ENCODE measurements at places on chromosomes 13 and 19. TPM values are rescaled to one million over a fixed set of nuclear protein-coding genes. Genes with fewer than 3 reads are reported as not detected.

DNA sequence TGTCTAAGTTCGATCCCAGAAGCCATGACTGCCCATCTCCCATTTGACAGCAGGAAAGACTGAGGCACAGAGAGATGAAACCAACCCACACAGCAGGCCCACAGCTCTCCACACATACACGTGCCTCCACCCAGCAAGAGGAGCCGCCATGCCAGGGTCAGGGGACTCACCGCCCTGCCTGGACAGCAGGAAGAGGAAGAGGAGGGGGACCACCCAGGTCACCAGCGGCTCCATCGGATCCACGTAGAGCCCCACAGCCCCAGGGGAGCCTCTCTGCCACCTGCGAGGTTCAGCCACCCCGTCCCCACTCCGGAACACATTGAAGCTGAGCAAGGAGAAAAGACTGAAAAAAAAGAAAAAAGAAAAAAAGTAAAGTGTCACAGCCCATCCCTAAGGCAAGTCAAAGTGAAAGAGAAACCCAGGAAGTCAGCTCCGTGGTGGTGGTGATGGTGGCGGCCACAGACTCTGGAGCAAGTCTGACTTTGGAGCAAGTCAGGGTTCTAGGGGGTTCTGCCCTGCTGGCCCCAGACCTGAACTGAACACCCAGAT lies at the start of gene IL12RB1:
TSS of gene IL12RB1 (minus strand) at position 345 of the 549 bp plus-strand sequence. CDS start at position 234, 111 bp downstream.
- H3K27me3 ChIP-seq, result no peaks in the 10 kb centered on the region
- no peak for DNase-seq
- H3K4me1 ChIP-seq, result no peaks in the 10 kb centered on the region
- no peak within 1 kb of the TSS for H3K4me3 ChIP-seq
- no peak within 1 kb of the TSS for H3K27ac ChIP-seq

- no peak overlapping the region for H3K27ac ChIP-seq
- H3K27me3 ChIP-seq, result no peaks in the 10 kb centered on the region
- no peak for DNase-seq
- H3K4me1 ChIP-seq, result no peaks in the 10 kb centered on the region
- no peak overlapping the region for H3K4me3 ChIP-seq
Observed at GRCh38 chr19:30696514-30696913, 324.3 kb downstream of the ZNF536 start.

DNA sequence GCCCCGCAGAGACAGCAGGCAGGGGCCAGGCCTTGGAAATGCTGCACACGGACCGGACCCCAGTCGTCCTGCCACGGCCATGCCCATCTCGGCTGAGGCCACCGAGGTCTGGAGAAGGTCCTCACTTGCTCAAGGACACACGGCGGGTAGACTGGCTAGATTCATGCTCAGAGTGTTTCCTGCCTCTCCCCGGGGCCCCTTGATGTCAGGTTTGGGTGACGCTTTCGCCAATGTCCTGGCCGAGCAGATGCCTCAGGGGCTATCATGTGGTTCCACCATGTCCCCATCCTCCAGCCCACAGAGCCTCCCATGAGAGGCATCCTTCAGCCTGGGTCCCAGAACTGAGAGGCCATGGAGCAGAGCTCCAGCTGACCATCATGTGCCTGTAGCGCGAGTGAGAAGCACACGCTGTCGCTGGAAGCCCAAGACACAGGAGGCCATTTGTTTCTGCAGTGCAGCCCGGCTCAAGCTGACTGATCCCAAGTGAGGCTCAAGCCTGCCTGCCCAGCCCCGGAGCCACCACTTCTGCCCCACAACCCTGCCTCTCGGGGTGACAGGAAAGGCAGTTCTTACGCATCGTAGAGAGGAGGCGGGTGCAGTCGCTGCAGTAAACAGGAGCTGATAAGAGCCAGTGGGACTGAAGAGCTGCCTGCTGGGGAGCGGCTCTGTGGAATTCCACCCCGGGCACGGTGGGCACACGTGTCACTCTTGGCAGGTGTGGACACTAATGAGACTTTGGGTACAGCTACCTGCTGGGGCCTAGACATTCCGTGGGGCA lies 53.9 kb upstream of the GAS6 start:
- H3K4me3 ChIP-seq, result no peak overlapping the region
- DNase-seq, result no peak
- H3K4me1 ChIP-seq, result no peaks in the 10 kb centered on the region

DNA sequence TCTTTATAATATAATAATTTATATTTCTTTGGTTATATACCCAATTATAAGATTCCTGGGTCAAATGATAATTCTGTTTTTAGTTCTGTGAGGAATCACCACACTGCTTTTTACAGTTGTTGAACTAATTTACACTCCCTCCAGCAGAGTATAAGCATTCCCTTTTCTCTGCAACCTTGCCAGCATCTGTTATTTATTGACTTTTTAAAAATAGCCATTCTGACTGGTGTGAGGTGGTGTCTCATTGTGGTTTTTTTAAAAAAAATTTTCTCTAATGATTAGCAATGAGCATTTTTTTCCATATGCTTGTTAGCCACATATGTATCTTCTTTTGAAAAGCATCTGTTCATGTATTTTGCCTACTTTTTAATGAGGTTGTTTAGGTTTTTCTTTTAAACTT lies 122.2 kb downstream of the ZNF486 start:
- no peak overlapping the region for H3K27ac ChIP-seq
- H3K4me3 ChIP-seq, result no peak overlapping the region
- no peak for DNase-seq
- H3K27me3 ChIP-seq, result no peaks in the 10 kb centered on the region
- no peaks in the 10 kb centered on the region for H3K4me1 ChIP-seq

DNA sequence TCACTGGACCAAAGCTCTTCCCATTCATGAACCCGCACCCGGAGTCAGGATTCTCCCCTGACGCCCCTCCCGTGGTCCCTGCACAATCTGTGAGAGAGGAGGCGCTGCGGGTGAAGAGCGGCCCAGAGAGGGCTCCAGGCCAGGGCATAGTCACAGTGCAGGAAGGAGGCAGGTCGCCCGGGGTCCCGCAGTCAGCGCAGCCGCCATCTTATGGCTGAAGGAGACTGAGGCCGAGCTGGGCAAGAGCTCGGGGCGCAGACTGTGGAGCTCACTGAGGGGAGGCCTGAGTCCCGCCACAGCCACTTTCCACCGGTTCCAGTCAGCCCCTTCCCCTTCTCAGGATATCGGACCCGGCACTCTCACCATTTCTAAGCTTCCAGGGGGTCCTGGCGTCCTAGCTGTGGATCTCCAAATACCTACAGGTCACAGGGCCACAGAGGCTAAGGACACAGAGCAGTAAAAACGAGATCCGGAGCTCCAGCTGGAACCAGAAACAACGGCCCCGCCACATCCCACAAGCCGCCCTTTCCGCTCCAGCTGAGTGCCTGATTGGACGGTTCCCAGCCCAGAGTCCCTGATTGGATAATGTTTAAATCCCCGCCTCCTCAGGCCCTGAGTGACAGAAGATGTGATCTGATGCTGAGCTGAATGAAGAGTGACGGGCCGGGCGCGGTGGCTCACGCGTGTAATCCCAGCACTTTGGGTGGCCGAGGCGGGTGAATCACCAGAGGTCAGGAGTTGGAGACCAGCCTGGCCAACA lies at the start of gene ZNF99:
TSS of gene ZNF99 (minus strand) at position 501 of the 760 bp plus-strand sequence. CDS start at position 366, 135 bp downstream.
- no peaks in the 10 kb centered on the region for H3K4me1 ChIP-seq
- DNase-seq, result peak; percentile 50
- H3K27ac ChIP-seq, result no peak within 1 kb of the TSS

DNA sequence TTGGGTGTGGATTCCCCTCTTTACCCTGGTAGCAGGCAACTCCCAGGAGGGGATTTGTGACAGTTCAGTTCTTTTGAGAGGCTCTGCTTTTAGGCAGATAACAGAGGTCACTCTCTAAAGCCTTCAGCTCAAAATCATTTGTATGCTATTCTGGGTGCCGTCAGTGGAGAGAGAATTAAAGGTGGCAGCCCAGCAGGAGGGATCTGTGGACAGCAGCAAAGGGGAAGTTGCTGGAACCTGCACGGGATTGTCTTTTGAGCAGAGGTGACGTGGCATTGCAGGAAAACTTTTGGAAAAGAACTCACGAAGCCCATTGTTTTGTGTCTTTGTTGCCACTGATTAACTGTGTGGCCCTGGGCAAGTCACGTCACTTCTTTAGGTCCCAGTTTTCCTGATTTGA lies 62.4 kb upstream of the C1QTNF9 start:
- H3K4me3 ChIP-seq, result no peak overlapping the region
- no peaks in the 10 kb centered on the region for H3K27me3 ChIP-seq
- no peaks in the 10 kb centered on the region for H3K36me3 ChIP-seq
- no peak overlapping the region for H3K27ac ChIP-seq
- DNase-seq, result no peak
- no peaks in the 10 kb centered on the region for H3K4me1 ChIP-seq

- H3K27me3 ChIP-seq, result no peaks in the 10 kb centered on the region
- no peaks in the 10 kb centered on the region for H3K36me3 ChIP-seq
- H3K4me1 ChIP-seq, result no peaks in the 10 kb centered on the region
- no peak overlapping the region for H3K4me3 ChIP-seq
- H3K27ac ChIP-seq, result no peak overlapping the region
Observed at GRCh38 chr13:22082030-22082429, 411.2 kb downstream of the FGF9 start.

DNA sequence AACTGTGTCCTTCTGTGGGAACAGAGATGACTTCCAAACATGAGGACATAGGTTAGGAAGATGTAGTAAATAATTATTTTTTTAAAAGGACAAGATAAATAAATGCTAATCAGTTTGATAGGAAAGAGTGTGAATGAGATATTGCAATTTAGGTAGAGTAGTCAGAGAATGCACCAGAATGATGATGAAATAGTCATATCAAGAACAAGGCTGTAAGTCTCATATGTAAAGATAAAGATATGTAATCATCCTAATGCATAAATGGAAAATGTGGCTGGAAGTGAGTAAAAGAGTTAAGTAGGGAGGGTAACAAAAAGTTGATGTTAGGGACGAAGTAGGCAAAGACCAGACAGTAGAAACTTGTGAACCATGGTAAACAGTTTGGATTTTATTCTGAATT lies 1041.7 kb upstream of the MIR17HG start:
- no peak overlapping the region for H3K27ac ChIP-seq
- no peaks in the 10 kb centered on the region for H3K27me3 ChIP-seq
- DNase-seq, result no peak
- no peak overlapping the region for H3K4me3 ChIP-seq
- H3K4me1 ChIP-seq, result no peaks in the 10 kb centered on the region

- DNase-seq, result no peak
- H3K27ac ChIP-seq, result no peak overlapping the region
- H3K36me3 ChIP-seq, result no peaks in the 10 kb centered on the region
- H3K27me3 ChIP-seq, result no peaks in the 10 kb centered on the region
- no peak overlapping the region for H3K4me3 ChIP-seq
- H3K4me1 ChIP-seq, result no peaks in the 10 kb centered on the region
Observed at GRCh38 chr13:20109037-20109436, 51.8 kb downstream of the GJA3 start.

Gene KL
- 6.9 TPM for total RNA-seq

Gene KASH5
- total RNA-seq, result 0.55 TPM

Gene AP2A1
- total RNA-seq, result 114 TPM

GRCh38 chr19:2288338-2288817 lies 6.4 kb upstream of the PEAK3 start:
- no peaks in the 10 kb centered on the region for H3K36me3 ChIP-seq
- no peak overlapping the region for H3K4me3 ChIP-seq
- H3K4me1 ChIP-seq, result peaks cover 14% of the 10 kb centered on the region
- no peak for DNase-seq
- H3K27ac ChIP-seq, result no peak overlapping the region

DNA sequence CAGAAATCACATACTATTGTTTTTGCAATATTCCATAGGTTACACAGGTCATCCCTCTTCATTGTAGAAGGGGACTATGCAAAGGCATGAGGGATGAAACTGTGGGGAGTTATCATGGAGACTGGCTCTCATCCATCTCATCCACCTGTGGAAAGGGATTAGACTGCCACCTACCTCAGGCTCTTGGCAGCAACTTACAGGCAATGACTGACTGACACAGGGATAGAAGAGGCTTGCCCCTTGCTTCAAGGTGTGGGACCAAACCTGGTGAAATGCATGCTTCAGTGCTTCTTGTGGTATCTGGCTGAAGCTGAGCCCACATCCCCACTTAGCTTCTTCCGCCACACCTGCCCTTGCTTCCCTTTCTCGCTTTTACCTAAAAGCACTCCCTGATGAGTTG lies 341.3 kb downstream of the GPC5 start:
- H3K36me3 ChIP-seq, result no peaks in the 10 kb centered on the region
- H3K4me1 ChIP-seq, result no peaks in the 10 kb centered on the region
- DNase-seq, result no peak
- no peak overlapping the region for H3K27ac ChIP-seq
- no peak overlapping the region for H3K4me3 ChIP-seq

DNA sequence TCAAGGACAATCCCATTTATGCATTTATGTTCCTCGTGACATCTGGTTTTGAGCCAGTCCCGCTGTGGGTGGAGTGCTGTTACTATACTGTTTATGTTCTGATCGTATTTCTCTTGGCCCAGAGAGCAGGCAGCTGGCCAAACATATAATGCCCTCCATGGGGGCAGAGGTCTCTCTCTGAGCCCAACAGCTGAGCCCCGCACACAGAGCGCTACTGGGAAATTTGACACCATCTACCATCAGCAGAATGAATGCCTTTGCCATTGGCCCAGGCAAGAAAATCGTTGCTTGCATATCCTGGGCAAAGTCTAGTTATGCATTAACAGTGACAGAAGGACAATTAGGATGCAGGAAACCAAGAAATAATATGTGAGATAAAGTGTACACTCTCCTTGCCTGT lies 126.8 kb upstream of the CACNA1A start:
- no peak overlapping the region for H3K4me3 ChIP-seq
- no peaks in the 10 kb centered on the region for H3K36me3 ChIP-seq
- no peak for DNase-seq
- no peaks in the 10 kb centered on the region for H3K27me3 ChIP-seq
- H3K27ac ChIP-seq, result no peak overlapping the region

GRCh38 chr13:78409172-78409571 lies 194.2 kb downstream of the POU4F1 start:
- no peak overlapping the region for H3K27ac ChIP-seq
- H3K27me3 ChIP-seq, result no peaks in the 10 kb centered on the region
- H3K4me1 ChIP-seq, result no peaks in the 10 kb centered on the region
- no peaks in the 10 kb centered on the region for H3K36me3 ChIP-seq

DNA sequence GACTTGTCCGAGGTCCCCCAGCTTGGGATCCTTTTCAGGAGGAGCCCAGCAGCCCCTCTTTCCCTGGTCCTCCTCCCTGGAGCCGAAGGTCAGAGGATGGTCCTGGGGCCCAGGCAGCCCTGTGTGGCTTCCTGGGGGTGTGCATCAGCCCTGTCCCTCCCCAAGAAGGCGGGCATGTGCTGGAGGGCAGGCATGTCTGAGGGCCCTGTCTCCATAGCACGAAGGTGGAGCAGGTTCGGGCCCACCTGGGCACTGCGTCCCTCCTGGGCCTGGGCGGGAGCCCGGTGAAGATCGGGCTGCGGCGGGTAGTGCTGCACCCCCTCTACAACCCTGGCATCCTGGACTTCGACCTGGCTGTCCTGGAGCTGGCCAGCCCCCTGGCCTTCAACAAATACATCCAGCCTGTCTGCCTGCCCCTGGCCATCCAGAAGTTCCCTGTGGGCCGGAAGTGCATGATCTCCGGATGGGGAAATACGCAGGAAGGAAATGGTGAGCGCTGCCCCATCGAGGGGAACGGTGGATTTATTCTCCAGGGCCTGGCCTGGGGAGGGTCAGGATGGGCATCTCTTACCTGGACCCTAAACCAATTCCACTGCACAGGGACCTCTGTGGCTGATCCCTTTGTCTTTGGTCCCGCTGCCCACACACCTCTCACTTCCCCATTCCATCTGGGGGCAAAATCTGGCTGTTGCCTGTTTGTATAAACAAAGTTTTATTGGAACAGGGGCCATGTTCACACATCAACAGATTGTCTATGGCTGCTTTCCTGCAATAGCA lies 10.9 kb downstream of the TIMM13 start:
- DNase-seq, result no peak
- no peak overlapping the region for H3K4me3 ChIP-seq
- no peaks in the 10 kb centered on the region for H3K4me1 ChIP-seq
- no peak overlapping the region for H3K27ac ChIP-seq
- no peaks in the 10 kb centered on the region for H3K36me3 ChIP-seq

Measured in uterus (tissue), 4 donors.